Caudate nucleus (tissue), 63 donors: ENCODE measurements at places on chromosomes 16 and 17.

- no peak for DNase-seq
Measured at GRCh38 chr17:55212880-55213279, 51.9 kb upstream of the HLF start.

GRCh38 chr17:72254808-72255449, 134.1 kb downstream of the SOX9 start:
- DNase-seq = no peak

DNA sequence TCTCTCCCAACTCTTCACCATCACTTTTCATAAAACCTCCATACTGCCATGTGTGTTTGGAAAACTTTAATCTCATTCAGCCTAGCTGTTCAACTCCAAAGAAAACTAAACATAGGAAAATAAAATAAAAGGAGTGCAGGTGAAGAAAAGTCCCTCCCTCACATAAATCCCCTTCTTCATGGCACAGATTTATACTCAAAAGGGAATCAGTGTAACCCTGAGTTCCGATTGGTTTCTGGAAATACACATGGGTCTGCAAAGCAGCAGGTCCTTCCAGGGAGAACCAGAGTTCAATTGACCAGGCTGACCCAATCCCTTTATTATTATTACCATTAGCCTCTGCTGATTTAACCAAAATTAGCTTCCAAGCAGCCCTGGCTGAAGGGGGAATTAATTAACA, 8.9 kb upstream of the HOXB2 start:
- no peak for DNase-seq

- DNase-seq = no peak
Measured at GRCh38 chr17:43524945-43525575, 21.1 kb downstream of the ETV4 start.

DNA sequence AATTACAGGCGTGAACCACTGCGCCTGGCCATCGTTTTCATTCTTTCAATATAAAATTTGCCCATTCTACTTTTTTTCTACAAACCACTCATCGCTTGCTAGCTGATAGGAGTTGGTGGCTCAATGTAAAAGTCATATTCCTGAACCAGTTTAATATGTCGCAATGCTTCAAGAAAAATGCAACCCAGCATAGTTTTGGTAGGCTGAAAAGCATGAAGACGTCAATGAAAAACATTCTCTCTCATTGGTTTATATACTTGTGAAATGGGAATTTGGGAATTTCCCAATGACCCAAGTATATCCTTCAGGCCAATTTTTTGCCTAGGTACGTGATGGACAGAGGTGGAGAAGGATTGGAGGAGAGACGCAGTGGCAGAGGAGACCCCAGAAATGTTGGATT, 26.9 kb downstream of the USP43 start:
- no peak for DNase-seq

DNA sequence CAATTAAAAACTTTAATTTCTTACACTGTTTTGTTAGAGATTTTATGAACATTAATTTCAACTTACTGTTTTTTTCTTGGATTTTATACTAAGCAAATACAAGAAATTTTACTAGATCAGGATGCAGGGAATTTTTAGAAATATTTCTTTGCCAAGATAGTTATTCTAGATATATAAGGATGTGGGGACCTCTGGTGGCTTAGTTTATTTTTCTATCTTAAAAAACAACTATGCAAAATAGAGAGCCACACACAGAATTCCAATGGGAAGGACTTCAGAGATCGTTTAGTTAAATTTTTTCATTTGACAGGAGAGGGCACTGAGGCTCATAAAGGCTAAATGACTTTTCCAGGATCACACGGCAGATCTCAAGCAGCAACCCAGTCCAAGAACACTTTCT, 23.0 kb upstream of the CAPNS2 start:
- no peak for DNase-seq

GRCh38 chr17:79866791-79867518, 27.7 kb upstream of the CBX4 start:
- no peak for DNase-seq

- DNase-seq = no peak
Measured at GRCh38 chr16:2953706-2954627, 10.1 kb upstream of the KREMEN2 start.

GRCh38 chr17:62862251-62862650, 54.1 kb upstream of the MARCHF10 start:
- no peak for DNase-seq

GRCh38 chr17:71919186-71919585, 201.6 kb upstream of the SOX9 start:
- DNase-seq = no peak

GRCh38 chr16:64356267-64356666, 765.6 kb downstream of the CDH11 start:
- no peak for DNase-seq

DNA sequence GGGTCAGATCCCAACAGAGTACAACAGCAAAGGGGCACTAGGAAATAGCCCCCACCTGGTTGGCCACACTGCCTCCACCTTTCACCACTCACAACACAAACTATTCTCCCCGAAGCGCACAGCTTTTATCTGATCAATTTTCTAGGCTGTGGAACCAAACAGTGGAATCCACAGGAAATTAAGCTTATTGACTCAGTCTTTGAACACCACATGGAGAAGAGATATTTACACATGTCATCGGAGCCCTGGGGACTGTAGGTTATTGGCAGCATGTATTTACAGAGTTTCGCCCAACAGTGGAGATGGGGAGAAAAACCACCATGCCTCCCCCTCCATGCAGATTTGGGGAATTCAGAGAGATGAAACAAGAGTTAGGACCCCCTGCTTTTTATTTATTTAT, 154.8 kb downstream of the XYLT1 start:
- no peak for DNase-seq

DNA sequence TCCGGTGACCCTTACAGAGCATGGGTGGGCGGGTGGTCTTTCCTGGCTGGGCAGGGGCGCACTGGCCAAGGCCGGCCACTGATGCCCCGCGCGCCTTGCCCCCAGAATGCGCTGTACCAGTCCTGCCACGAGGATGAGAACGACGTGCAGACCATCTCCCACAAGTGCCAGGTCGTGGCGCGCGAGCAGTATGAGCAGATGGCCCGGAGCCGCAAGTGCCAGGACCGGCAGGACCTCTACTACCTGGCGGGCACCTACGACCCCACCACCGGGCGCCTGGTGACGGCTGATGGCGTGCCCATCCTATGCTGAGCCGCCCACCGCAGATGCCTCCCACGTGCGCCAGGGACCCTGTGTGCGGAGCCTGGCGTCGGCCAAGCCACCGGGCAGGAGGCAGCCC, 49.1 kb downstream of the ACTG1 start:
- no peak for DNase-seq

DNA sequence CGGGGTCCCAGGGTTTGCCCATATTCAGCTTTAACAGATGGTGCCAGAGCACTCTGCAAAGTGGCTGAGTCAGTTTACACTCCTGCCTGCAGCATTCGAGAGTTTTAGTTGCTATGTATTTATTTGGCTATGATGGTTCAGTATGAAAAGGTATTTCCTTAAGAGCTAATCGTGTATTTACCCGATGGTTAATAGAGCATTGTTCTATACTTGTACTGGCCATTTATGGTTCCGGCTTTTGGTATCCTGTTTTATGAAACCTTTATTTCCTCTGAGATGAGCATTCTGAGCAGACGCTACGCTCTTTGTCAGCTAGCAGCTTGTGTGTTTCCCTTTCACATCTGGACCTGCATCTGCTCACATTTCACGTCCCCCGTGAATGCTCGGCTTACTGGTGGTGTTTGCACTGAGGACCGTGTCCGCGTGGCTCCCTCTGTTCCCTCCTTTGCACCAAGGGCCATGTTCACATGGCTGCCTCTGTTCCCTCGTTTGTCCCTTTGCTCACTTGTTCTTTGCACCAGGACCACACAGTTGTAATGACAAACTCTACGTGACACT, 149.1 kb upstream of the CHMP6 start:
- DNase-seq = no peak

DNA sequence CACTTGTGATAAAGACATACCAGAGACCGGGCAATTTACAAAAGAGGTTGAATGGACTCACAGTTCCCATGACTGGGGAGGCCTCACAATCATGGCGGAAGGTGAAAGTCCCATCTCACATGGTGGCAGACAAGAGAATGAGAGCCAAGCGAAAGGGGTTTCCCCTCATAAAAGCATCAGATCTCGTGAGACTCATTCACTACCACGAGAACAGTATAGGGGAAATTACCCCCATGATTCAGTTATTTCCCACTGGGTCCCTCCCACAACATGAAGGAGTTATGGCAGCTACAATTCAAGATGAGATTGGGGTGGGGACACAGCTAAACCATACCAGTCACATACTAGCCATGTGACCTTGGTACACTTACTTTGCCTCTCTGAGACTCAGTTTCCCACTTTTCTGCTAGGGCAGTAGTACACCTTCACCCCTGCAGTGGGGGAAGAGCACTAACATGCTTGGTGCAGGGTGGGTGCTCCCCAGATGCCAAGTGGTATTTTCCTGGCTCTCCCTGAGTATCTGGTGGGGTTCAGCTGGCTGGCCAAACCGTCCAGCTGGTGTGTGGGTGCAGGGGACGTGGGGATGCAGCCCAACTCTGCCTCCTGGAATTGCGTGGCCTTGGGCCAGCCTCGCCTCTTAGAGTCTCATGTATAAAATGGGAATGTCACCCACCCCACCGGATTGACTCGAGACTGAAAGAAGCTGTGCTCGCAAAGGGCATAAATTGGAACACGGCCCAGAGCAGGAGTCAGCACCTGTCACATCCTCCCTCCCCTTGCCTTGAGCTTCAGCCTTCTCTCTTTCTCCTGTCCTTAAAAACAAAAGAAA, 364.1 kb downstream of the CPPED1 start:
- DNase-seq = no peak

DNA sequence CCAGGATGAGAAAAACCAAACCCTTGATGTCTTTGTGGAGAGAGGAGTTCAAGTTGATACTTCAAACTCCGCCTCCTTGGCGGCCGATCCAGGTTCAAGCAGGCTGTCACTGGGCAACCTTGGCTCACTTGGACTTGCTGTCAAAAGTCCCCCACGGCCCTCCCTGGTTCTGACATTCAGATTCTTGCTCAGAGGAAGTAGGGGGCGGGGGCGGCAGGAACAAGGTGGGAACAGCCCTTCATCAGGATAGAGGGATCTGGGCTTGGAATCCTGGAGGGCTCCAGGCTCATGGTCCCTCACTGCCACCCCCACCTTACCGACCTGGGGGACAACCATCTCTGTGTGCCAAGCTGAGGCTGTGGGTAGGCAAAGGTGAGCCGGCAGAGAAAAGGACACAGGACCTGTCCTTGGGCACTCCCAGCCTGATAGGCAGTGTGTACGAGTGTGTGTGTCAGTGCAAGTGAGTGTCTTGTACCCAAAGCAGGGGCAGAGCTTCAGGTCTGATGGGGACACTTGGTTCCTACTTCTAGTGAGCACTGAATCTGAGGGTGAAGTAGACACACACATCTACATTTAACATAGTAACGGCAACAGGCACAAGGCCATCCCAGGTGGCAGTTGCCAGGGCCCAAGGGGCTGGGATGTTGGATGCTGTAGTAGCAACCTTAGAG, 6.6 kb upstream of the TSPOAP1 start:
- no peak for DNase-seq

DNA sequence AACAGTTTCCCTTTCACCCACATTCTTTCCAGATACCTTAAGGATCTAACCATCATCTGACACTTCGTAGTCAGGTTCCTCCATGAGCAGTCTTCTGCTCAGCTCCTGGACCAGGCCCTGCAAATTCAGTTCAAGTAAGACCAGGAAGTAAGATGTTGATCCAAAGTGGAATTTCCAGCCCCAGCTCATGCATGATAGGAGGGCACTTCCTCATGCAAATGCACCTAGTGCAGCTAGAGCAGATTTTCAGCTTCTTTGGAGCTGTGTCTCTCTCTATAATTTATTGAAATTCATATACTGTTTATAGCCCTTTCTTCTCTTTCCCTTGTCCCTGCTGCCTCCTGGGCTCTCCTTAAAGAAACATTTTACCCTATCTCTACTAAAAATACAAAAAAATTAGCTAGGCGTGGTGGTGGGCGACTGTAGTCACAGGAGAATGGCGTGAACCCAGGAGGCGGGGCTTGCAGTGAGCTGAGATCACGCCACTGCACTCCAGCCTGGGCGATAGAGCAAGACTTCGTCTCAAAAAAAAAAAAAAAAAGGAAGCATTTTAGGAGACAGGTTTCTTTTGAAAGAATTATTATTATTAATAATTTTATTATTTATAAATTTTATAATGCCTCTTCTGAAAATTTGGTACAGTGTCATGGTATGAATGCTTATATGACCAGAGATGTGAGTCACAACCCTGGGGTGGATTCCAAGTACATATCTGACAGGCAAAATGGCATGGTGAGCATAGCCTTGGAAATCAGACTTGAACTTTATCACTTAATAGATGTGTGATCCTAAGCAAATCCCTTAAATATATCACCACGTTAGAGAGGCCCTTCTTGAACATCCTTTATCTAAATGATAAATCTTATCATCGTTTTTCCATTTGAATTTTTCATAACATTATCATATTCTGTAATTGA, 94.3 kb downstream of the SSH2 start:
- DNase-seq = no peak

- no peak for DNase-seq
Measured at GRCh38 chr16:79093554-79093967, 507.0 kb downstream of the MAF start.

- no peak for DNase-seq
Measured at GRCh38 chr16:1446296-1447080, 2.1 kb upstream of the CCDC154 start.

DNA sequence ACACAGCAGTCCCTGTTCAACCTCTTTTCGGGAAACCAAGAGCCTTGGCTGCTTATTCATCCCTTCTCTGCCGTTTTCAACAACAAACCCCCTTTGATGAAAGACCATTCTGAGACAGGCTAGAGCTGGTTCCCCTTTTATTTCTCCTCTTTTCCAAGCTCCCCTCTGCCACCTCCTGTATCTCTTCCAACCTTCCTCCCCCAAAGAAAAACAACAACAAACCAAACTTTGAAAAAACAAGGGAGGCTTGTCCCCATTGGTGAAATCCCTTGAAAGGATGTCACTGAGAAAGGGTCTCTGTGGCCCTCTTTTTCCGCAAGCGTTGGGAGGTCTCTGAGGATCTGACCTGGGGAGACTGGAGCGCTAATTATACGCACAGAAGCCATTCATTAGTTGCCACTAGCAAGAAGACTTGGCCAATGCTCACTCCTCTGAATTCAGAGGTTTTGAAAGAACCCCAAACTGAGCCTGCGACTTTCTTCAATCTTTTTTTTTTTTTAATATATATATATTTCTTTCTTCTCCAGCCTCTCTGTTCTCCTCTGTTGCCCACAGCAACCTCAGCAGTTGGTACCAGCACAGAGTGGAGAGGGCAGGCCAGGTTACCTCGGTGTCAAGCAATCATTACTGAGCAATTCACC, 101.4 kb downstream of the PITPNC1 start:
- peak; percentile 5 for DNase-seq

GRCh38 chr17:55710829-55711496, 11.7 kb downstream of the TMEM100 start:
- DNase-seq = no peak

GRCh38 chr16:1458336-1458976, 14.1 kb upstream of the CCDC154 start:
- no peak for DNase-seq

- DNase-seq = no peak
Measured at GRCh38 chr17:2449486-2449885, 48.6 kb upstream of the MNT start.

DNA sequence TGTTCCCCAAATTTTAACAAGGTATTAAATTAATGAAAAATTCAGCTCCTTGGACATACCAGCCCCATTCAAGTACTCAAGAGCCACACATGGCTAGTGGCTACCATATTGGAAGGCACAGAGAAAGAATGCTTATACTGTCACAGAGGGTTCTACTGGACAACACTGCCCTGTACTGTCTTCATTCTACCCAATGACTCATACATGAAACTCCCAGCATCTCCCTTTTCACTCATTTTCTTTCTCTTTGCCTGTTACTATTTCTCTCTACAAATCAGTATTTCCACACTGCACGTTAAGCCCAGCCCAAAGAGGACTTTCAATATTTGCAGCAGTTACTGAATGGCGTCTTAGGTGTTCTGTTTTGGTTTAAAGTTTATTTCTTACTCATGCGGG, 72.1 kb upstream of the RCVRN start:
- no peak for DNase-seq
